ENCODE measurements at places on chromosomes 6 and 20. TPM values are rescaled to one million over a fixed set of nuclear protein-coding genes. Genes with fewer than 3 reads are reported as not detected.

DNA sequence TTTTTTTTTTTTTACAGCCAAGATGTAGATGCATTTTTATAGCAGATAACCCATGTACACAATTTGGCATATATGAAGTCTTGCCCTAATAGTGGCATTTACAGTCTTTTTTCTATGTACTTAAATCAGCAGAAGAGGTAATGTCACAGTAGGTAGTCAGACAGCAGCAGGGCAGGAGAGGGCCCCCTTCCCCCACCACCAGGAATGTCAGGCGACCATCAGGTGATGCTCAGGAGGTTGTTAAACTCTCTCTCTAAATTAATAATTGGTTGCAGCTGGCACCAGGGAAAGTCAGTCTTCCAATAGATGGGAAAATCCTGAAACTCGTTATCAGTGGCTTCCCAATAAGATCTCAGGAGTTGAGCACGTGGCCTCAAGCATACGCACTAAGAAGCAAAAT, 188.0 kb upstream of the ADGRB3 start:
- no peak overlapping the region for H3K27ac ChIP-seq
- H3K36me3 ChIP-seq = no peaks in the 10 kb centered on the region
- H3K4me1 ChIP-seq = no peaks in the 10 kb centered on the region
- H3K4me3 ChIP-seq = no peak overlapping the region

GRCh38 chr6:164252948-164253347, 838.4 kb downstream of the QKI start:
- H3K27me3 ChIP-seq = peaks cover 4% of the 10 kb centered on the region
- no peak overlapping the region for H3K4me3 ChIP-seq
- H3K36me3 ChIP-seq = no peaks in the 10 kb centered on the region
- H3K4me1 ChIP-seq = no peaks in the 10 kb centered on the region
- no peak for DNase-seq

- peaks cover 25% of the 10 kb centered on the region for H3K4me1 ChIP-seq
- peak overlapping the region; percentile 51 for H3K4me3 ChIP-seq
- no peaks in the 10 kb centered on the region for H3K36me3 ChIP-seq
- peak overlapping the region; percentile 80 for H3K27ac ChIP-seq
- H3K27me3 ChIP-seq = no peaks in the 10 kb centered on the region
These were observed 54.8 kb upstream of the SGK1 start for GRCh38 chr6:134372603-134373281.

DNA sequence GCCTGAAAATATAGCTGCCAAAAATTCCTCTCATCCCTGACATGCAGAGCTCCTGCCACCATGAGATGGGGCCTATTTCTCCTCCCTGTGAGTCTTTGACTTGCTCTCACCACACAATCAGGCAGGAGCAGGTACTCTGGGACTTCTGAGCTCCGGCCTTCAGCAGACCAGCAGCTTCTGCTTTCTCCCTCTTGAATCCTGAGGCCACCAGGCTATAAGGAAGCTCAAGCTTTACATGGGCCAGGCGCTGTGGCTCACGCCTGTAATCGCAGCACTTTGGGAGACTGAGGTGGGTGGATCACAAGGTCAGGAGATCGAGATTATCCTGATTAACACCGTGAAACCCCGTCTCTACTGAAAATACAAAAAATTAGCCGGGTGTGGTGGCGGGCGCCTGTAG, 238.7 kb upstream of the RREB1 start:
- no peaks in the 10 kb centered on the region for H3K36me3 ChIP-seq
- no peak overlapping the region for H3K4me3 ChIP-seq
- DNase-seq = no peak
- peaks cover 30% of the 10 kb centered on the region for H3K27me3 ChIP-seq

- H3K27me3 ChIP-seq = no peaks in the 10 kb centered on the region
- H3K4me3 ChIP-seq = peak overlapping the region; percentile 95
- H3K36me3 ChIP-seq = peaks cover 8% of the 10 kb centered on the region
- no peak for DNase-seq
- peak overlapping the region; percentile 98 for H3K27ac ChIP-seq
- H3K4me1 ChIP-seq = peaks cover 52% of the 10 kb centered on the region
These were observed 58.7 kb downstream of the UTRN start for GRCh38 chr6:144343701-144344428.

- no peaks in the 10 kb centered on the region for H3K36me3 ChIP-seq
- no peaks in the 10 kb centered on the region for H3K27me3 ChIP-seq
- H3K27ac ChIP-seq = no peak overlapping the region
- no peak for DNase-seq
These were observed 312.4 kb downstream of the PHF3 start for GRCh38 chr6:63947792-63948529.

GRCh38 chr20:6767536-6768227, at the start of gene BMP2:
BMP2 (plus strand) TSS chr20:6767686; CDS start chr20:6770127, 2,441 bp downstream.
- no peaks in the 10 kb centered on the region for H3K36me3 ChIP-seq
- peaks cover 59% of the 10 kb centered on the region for H3K27me3 ChIP-seq
- no peak for DNase-seq
- H3K27ac ChIP-seq = no peak within 1 kb of the TSS
- peak within 1 kb of the TSS; percentile 31 for H3K4me3 ChIP-seq
- H3K4me1 ChIP-seq = peaks cover 10% of the 10 kb centered on the region

GRCh38 chr6:73719046-73719445, 23.0 kb downstream of the CD109 start:
- DNase-seq = no peak
- peaks cover 21% of the 10 kb centered on the region for H3K27me3 ChIP-seq
- H3K4me1 ChIP-seq = peaks cover 5% of the 10 kb centered on the region
- peaks cover 2% of the 10 kb centered on the region for H3K36me3 ChIP-seq
- no peak overlapping the region for H3K4me3 ChIP-seq

DNA sequence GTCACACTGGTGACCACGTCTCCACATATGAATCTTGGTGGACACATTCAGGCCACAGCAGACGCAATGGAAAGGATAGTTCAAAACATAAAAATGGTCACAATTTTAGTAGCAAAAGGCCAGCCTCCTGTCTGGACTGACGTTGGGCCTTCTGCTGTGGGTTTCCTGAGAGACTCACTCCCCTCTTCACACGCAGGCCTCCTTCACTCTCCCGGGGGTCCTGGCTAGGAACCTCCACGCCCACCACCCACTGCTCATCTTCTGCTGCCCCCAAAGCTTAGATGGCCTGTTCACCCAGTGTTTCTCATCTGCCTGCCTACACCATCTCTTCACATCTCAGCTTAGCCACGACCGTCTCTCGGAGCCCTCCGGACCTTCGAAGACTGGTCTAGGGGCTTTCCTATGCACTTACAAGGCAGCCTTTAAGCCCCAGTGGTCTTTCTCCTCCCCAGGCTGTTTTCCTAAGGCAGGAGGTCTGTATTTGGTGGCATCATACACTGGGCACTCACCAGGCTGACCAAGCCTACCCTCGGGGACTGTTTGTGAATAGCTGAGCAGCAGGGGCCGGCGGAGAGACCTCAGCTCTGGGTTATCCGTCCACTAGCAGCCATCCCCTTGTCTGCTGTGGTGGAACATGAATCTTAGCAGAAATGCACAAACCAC, 46.6 kb upstream of the AFDN start:
- DNase-seq = no peak
- peaks cover 4% of the 10 kb centered on the region for H3K4me1 ChIP-seq
- H3K4me3 ChIP-seq = no peak overlapping the region
- no peak overlapping the region for H3K27ac ChIP-seq
- no peaks in the 10 kb centered on the region for H3K36me3 ChIP-seq
- peaks cover 57% of the 10 kb centered on the region for H3K27me3 ChIP-seq

DNA sequence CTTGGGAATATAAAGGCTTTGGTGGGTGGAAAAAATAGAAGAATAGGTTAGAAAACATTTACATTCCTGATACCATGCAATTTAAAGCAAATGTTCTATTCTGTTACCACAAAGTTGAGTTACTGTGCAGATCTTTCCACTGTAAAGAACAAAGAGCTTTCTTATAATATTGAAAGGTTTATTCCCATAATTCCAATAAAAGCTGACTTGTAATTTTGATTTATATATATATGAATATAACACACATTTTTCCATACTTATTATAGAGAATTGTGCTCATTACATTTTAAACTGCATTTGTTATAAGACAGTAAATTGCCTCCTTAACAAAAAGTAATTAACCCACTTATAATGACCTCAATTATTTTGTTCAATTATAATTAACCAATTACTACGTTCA, 135.9 kb downstream of the RNASET2 start:
- DNase-seq = no peak
- H3K27me3 ChIP-seq = no peaks in the 10 kb centered on the region
- no peaks in the 10 kb centered on the region for H3K36me3 ChIP-seq
- H3K27ac ChIP-seq = no peak overlapping the region

DNA sequence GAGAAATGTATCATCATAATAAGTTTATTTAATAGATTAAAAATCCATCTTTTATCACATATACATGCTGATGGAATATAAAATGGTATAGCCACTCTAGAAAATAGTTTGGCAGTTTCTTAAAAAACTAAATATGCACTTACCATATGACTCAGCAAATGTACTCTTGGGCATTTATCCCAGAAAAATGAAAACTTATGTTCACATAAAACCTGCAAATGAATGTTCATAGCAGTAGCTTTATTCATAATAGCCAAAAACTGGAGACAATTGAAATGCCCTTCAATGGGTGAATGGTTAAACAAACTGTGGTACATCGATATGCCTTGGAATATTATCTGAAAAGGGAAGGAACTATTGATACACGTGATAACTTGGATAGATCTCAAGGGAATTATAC, 6.4 kb upstream of the NCOA7 start:
- no peak overlapping the region for H3K4me3 ChIP-seq
- no peaks in the 10 kb centered on the region for H3K36me3 ChIP-seq
- H3K27ac ChIP-seq = no peak overlapping the region
- peaks cover 9% of the 10 kb centered on the region for H3K4me1 ChIP-seq
- H3K27me3 ChIP-seq = no peaks in the 10 kb centered on the region

DNA sequence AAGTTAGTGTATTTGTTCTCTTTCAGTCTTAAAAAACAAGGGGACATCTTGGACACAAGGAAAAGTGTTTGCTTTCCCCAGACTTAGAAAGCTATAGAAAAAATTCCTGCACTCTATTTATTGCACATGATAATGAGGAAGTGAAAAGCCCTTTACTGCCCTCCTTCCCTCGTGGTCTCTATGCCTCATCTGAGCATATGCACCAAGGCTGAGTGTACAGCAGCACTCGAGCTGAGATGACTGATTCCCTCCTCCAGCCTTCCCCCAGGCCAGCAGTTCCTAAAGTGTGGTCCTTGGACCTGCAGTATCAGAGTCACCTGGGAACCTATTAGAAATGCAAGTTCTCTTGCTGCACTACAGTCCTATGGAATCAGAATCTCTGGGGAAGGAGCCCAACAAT, 14.3 kb upstream of the LAMP5 start:
- no peak overlapping the region for H3K4me3 ChIP-seq
- no peaks in the 10 kb centered on the region for H3K27me3 ChIP-seq
- no peak for DNase-seq
- no peaks in the 10 kb centered on the region for H3K36me3 ChIP-seq
- no peaks in the 10 kb centered on the region for H3K4me1 ChIP-seq
- H3K27ac ChIP-seq = no peak overlapping the region

DNA sequence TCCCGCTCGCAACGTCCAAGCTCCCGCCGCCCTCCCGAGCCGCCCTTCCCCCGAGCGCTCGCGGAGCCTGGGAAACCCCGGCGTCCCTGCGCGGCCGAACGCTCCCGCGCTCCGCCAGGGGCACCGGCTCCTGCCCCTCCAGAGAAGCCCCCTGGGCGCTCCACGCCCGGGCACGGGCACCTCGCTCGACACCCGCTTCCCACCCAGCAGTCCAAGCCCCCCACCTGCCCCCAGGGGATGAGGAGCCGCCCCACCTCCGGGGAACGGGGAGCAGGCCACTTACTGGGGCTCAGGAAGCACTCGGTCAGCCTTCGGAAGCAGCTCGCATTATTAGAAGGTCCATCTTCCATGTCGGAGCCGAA, 1.4 kb downstream of the PDE10A start:
- peaks cover 8% of the 10 kb centered on the region for H3K4me1 ChIP-seq
- no peak overlapping the region for H3K4me3 ChIP-seq
- H3K27ac ChIP-seq = no peak overlapping the region
- peaks cover 49% of the 10 kb centered on the region for H3K27me3 ChIP-seq

DNA sequence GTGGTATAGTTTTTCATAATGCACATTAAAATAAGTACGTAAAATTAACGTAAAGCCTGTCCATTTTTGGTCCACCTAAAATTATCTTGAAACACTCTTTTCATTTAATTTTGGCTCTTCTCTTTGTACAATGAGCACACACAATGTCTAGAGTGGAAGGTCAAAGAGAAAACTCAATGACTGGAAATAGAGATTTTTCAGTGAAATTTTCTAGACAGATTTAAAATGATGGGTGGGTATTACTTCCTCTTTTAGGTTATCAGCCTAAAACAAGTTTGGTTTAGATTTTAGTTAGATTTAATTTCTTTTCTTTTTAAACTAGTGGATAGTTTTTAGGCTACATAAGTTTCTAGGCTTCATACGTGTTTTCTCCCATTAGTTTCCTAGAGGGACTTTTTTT, 24.9 kb downstream of the DSE start:
- H3K27me3 ChIP-seq = peaks cover 4% of the 10 kb centered on the region
- H3K4me1 ChIP-seq = peaks cover 39% of the 10 kb centered on the region
- no peak overlapping the region for H3K27ac ChIP-seq
- peaks cover 3% of the 10 kb centered on the region for H3K36me3 ChIP-seq
- H3K4me3 ChIP-seq = no peak overlapping the region

GRCh38 chr6:72579865-72580264, 42.0 kb upstream of the KCNQ5 start:
- H3K27me3 ChIP-seq = peaks cover 8% of the 10 kb centered on the region
- no peak overlapping the region for H3K27ac ChIP-seq
- H3K4me3 ChIP-seq = no peak overlapping the region
- H3K4me1 ChIP-seq = peaks cover 3% of the 10 kb centered on the region

- H3K4me1 ChIP-seq = peaks cover 5% of the 10 kb centered on the region
- no peak overlapping the region for H3K4me3 ChIP-seq
- no peak for DNase-seq
- peaks cover 6% of the 10 kb centered on the region for H3K36me3 ChIP-seq
- no peak overlapping the region for H3K27ac ChIP-seq
These were observed 13.1 kb downstream of the UTRN start for GRCh38 chr6:144298194-144298593.

GRCh38 chr20:19466206-19466928, 253.9 kb downstream of the SLC24A3 start:
- DNase-seq = no peak
- no peaks in the 10 kb centered on the region for H3K27me3 ChIP-seq
- no peaks in the 10 kb centered on the region for H3K4me1 ChIP-seq

GRCh38 chr6:162882801-162883481, 155.2 kb downstream of the PACRG start:
- H3K36me3 ChIP-seq = no peaks in the 10 kb centered on the region
- H3K27ac ChIP-seq = no peak overlapping the region
- H3K4me3 ChIP-seq = no peak overlapping the region
- H3K4me1 ChIP-seq = no peaks in the 10 kb centered on the region

DNA sequence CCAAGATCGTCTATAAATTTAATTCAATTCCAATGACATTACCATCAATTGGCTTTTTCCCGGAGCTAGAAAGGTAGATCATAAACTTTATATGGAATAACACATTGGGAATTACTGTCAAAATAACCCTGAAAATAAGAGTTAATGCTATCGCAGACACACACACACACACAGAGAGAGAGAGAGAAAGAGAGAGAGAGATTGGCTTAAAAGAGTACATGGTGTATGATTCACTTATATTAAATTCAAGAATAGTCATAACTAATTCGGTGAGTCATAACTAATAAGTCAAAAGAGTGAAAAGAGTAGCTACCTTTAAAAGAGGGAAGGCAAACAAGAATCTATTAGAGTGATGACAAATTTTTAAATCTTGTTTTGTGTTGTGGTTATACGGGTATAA, 425.5 kb downstream of the TBC1D32 start:
- H3K4me1 ChIP-seq = no peaks in the 10 kb centered on the region
- H3K36me3 ChIP-seq = no peaks in the 10 kb centered on the region
- DNase-seq = no peak
- H3K27ac ChIP-seq = no peak overlapping the region
- H3K4me3 ChIP-seq = no peak overlapping the region

Gene PGC
- total RNA-seq = not detected

Gene REM1
- total RNA-seq = not detected

Gene RSPH3
- 2.7 TPM for total RNA-seq

Gene TMEM74B
- total RNA-seq = not detected

Gene OOEP
- not detected for total RNA-seq

Gene WFDC10B
- total RNA-seq = not detected

Gene RNF217
- 4.9 TPM for total RNA-seq

Gene BRPF3
- total RNA-seq = 27.6 TPM

Data from T-helper 17 cell (primary cell).